Activated CD8-positive, alpha-beta T cell treated with anti-CD3 and anti-CD28 coated beads for 36 hours (primary cell): ENCODE measurements at places on chromosomes 5 and 9. TPM values are rescaled to one million over a fixed set of nuclear protein-coding genes. Genes with fewer than 3 reads are reported as not detected.

The YTHDC2 gene
- 26.8 TPM for total RNA-seq

The CATSPER3 gene
- total RNA-seq = 0.31 TPM

The OGN gene
- total RNA-seq = not detected

DNA sequence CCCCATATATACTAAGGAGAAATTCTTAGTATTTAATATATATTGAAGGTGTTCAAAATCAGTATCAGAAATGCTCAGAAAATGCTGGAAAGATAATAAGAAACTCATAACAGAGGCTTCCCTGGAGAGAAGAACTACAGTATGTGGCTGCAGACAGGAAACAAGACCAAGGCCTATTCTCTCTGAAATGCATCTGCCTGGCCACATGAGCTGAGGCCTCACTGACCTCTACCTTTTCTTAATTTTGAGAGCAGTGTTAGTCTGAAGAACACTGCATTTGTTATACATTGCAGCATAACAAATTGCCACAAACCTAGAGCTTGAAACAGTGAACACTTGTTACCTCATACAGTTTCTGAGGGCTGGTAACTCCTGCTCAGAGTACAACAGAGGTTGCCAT is 133.4 kb upstream of the SPEF2 start:
- no peak overlapping the region for H3K27ac ChIP-seq
- DNase-seq = no peak
- no peak overlapping the region for H3K4me3 ChIP-seq
- H3K4me1 ChIP-seq = peaks cover 5% of the 10 kb centered on the region
- no peaks in the 10 kb centered on the region for H3K36me3 ChIP-seq

DNA sequence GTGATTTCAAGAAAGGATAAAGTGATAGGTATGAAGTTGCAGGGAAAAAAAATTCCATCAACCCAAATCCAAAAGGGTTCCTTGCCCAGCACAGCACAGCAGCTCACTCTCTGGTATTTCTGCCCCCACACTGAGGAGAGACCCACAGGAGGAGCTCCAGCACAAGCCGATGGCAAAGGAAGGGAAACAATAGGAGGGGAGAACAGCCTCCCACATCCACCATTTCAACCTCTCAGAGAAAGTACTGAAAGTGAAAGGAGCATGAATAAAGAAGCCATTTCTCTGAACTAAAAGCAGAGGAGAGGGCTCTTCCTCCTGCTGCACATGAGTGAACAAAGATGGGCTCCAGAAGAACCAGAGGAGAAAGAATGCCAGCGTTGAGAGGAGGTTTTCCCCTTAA is 54.9 kb upstream of the ZSWIM6 start:
- H3K27ac ChIP-seq = peak overlapping the region; percentile 72
- H3K4me1 ChIP-seq = peaks cover 34% of the 10 kb centered on the region
- H3K36me3 ChIP-seq = no peaks in the 10 kb centered on the region
- H3K4me3 ChIP-seq = peak overlapping the region; percentile 12

DNA sequence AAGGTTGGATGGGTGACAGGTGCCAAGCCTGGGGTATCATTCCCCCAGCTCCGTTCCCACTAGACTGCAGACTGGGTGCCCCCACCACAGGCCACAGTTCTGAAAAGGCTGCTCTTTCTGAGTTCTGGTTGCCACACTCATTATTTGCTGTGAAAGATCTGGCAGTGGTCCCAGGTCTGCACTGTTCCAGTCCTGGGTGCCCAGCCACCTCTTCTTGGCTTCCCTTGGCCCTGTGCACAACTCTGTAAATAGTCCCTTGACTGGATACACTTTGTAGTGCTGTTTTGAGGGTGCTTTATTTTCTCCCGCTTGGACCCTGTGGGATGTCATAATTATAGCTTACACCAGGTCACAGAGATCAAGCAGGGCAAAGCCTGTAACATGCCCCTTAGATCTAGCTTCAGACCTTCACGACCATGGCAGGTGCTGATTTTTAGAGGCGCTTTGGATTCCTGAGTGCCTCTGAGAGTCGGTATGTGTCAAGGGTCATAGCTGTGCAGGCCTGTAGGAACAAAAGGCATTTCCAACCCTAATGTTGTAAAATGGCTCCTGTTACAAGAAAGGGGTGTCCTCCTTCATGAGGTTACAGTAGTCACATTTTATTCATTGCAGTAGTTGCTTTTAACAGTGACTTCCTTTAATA is 344.9 kb downstream of the ICE1 start:
- H3K4me1 ChIP-seq = no peaks in the 10 kb centered on the region
- DNase-seq = no peak
- no peaks in the 10 kb centered on the region for H3K36me3 ChIP-seq
- H3K27me3 ChIP-seq = peaks cover 2% of the 10 kb centered on the region
- no peak overlapping the region for H3K4me3 ChIP-seq

DNA sequence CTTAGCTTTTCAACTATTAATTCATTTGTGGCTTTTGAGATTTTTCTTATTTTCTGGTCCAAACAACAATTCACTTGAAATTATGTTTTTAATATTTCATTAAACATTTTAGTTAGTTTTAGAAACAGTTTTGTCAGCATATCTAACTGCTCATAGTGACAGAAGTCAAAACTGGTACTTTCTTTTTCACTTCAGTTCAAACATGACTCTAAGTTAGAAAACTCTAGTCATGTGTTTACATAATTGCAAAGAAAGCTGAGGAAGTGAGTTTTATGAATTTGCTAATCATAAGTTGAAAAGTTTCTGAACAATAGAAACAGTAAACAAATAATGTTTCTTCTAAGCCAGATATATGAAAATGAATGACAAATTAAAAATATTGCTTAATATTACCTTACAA is 1931.0 kb downstream of the EFNA5 start:
- no peaks in the 10 kb centered on the region for H3K4me1 ChIP-seq
- no peaks in the 10 kb centered on the region for H3K36me3 ChIP-seq
- H3K27me3 ChIP-seq = no peaks in the 10 kb centered on the region
- H3K27ac ChIP-seq = no peak overlapping the region

DNA sequence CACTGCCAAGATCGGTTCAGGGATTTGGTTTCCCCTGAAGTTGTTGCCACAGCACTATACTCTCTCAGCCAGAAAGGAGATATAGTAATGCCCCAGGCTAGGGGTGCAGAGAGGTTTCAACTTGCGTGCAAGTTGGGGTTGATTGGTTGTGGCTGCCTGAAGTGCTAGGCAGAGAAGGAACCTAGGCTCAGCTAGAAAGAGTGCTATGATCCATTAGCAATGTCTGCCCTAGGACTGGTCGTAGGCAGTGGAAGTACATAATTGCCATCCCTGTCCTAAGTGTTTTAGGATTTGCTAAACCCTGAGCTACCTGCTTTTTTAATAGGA is 136.6 kb upstream of the SMIM23 start:
- no peak overlapping the region for H3K4me3 ChIP-seq
- no peak overlapping the region for H3K27ac ChIP-seq
- no peak for DNase-seq
- H3K36me3 ChIP-seq = no peaks in the 10 kb centered on the region

DNA sequence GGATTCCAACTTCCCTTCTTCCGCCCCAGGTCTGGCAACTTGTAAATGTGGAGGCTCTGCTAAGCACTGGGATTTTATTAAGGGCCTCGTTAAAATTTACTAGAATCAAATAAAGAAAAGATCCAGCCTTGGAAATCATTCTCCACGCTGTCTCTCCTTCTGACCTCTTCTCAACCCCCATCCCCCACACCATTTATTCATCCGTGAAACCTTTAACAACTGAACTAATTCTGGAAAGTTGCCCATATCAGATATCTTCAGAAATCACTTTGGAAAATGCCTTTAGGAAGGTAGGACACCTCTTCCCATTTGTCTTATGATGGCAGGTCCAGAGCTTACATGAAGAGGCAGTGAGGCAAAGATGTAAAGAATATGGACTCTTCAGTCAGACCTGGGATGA is 288.5 kb downstream of the SLIT3 start:
- no peak overlapping the region for H3K4me3 ChIP-seq
- DNase-seq = no peak
- no peaks in the 10 kb centered on the region for H3K36me3 ChIP-seq
- H3K27ac ChIP-seq = no peak overlapping the region
- peaks cover 7% of the 10 kb centered on the region for H3K27me3 ChIP-seq

GRCh38 chr5:123528878-123529277 is 16.9 kb downstream of the CSNK1G3 start:
- peaks cover 52% of the 10 kb centered on the region for H3K4me1 ChIP-seq
- H3K27ac ChIP-seq = no peak overlapping the region
- H3K36me3 ChIP-seq = peaks cover 6% of the 10 kb centered on the region
- no peak for DNase-seq

DNA sequence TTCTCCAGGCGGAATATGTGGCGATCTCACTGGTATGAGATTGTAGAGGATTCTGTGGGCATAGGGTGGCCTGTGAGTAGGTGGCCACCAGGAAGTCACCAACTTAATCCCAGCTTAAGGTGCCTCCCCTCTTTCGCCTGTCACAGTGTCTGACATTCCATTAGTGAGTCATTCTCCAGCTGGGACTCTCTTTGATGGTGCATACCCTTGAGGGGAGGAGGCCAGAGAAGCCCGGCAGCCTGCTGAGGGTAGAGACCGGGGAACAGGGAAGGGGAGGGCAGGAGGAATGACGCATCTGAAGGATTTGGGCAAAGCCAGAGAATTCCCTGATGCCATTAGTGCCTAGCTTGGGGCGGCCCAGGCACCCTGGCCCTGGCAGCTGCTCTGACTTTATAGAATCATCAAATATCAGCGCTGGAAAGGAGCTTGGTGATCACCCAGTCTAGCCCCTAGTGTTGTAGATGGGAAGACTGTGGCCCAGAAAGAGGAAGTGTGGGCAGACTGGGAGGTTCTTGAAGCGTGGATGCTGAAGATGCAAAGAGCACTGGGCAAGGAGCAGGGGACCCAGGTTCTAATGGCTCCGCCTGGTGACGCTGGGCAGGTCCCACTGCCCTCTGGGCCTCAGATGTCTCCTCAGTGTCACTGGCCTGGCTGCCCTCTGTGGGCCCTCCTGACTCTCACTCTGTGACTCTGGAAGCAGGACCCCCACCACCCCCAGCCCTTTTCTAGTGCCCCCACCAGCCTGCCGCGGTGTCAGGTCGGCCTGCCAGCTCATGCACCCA is 41.4 kb downstream of the DAB2IP start:
- peaks cover 12% of the 10 kb centered on the region for H3K27me3 ChIP-seq
- H3K36me3 ChIP-seq = no peaks in the 10 kb centered on the region
- no peak overlapping the region for H3K4me3 ChIP-seq

- no peaks in the 10 kb centered on the region for H3K36me3 ChIP-seq
- no peaks in the 10 kb centered on the region for H3K27me3 ChIP-seq
- no peak for DNase-seq
- no peak overlapping the region for H3K27ac ChIP-seq
These were observed 44.5 kb downstream of the SPRY4 start for GRCh38 chr5:142280066-142281007.

DNA sequence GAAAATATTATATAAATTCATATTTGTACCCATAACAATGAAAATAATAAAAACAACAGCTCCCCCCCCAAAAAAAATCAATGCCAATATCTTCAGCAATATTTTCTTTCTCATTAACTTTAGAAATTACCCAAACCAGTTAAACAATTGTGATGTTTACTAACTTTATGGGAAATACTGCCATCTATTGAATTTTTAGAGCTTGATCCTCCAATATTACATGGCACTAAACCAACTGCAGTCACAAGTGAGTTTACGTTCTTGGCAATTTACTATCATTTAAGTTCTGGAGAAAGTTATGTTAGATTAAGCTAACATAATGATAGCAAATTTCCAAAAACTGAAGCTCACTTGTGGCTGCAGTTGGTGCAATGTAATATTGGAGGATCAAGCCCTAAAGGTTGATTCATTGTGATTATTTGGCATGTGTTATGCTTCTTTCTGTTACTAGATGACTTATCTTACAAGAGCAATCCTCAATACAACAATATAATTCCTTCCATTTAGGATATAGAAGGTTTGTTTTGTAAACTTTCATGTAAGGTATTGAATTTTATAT is 379.5 kb downstream of the CDH18 start:
- no peak for DNase-seq
- H3K27ac ChIP-seq = no peak overlapping the region
- no peaks in the 10 kb centered on the region for H3K4me1 ChIP-seq
- no peaks in the 10 kb centered on the region for H3K27me3 ChIP-seq

DNA sequence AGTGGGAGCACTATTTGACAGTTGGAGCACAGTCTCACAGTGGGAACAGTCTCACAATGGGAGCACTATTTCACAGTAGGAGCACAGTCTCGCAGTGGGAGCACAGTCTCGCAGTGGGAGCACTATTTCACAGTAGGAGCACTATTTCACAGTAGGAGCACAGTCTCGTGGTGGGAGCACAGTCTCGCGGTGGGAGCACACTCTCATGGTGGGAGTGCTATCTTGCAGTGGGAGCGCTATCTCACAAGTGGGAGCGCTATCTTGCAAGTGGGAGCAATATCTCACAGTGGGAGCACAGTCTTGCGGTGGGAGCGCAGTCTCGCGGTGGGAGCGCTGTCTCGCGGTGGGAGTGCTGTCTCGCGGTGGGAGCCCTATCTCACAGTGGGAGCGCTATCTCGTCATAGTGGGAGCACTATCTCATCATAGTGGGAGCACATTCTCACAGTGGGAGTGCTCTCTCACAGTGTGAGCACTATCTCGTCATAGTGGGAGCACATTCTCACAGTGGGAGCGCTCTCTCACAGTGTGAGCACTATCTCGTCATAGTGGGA is 56.1 kb downstream of the MED10 start:
- H3K36me3 ChIP-seq = no peaks in the 10 kb centered on the region
- no peaks in the 10 kb centered on the region for H3K4me1 ChIP-seq
- H3K4me3 ChIP-seq = no peak overlapping the region
- no peak for DNase-seq
- no peak overlapping the region for H3K27ac ChIP-seq

DNA sequence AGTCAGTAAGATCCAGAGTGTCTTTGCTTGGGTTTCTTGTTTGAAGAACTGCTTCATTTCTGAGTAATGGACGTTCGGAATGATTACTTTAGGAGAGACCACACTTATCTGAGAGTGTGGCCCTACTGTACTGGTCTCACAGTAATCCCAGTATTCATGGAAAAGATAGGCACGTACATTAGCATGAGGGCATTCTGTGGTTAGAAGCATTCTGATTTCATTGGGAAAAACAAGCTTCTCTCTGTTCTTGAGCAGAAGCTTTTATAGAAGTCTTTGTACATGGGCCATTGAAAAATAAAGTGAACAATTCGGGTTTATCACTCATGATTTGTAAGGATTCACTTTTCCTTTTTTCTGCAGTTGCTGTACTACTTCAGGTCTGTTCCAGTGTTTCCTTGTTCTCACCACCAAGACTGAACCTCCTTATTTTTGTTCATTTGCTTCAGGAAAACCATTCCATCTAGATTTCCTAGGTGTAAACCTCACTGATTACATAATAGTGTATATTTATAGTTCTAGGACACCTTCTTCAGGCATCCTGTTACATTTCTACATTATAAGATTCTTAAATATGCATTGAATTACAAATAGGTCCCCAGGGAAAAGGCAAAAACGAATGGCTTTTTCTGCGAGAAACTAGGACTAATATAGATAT is 10.1 kb downstream of the TGFBR1 start:
- no peak overlapping the region for H3K27ac ChIP-seq
- H3K36me3 ChIP-seq = peaks cover 12% of the 10 kb centered on the region
- H3K27me3 ChIP-seq = no peaks in the 10 kb centered on the region
- peaks cover 88% of the 10 kb centered on the region for H3K4me1 ChIP-seq
- no peak for DNase-seq
